Activated CD8-positive, alpha-beta memory T cell treated with anti-CD3 and anti-CD28 coated beads for 4 hours (primary cell): ENCODE measurements at places on chromosomes 12 and 14.

- DNase-seq = no peak
These were observed 45.5 kb downstream of the ZFP36L1 start for GRCh38 chr14:68747393-68747792.

- no peak for DNase-seq
These were observed 245.3 kb downstream of the ZFP36L1 start for GRCh38 chr14:68547305-68548193.

GRCh38 chr12:2113119-2113912 is 60.5 kb downstream of the CACNA1C start:
- no peak for DNase-seq

DNA sequence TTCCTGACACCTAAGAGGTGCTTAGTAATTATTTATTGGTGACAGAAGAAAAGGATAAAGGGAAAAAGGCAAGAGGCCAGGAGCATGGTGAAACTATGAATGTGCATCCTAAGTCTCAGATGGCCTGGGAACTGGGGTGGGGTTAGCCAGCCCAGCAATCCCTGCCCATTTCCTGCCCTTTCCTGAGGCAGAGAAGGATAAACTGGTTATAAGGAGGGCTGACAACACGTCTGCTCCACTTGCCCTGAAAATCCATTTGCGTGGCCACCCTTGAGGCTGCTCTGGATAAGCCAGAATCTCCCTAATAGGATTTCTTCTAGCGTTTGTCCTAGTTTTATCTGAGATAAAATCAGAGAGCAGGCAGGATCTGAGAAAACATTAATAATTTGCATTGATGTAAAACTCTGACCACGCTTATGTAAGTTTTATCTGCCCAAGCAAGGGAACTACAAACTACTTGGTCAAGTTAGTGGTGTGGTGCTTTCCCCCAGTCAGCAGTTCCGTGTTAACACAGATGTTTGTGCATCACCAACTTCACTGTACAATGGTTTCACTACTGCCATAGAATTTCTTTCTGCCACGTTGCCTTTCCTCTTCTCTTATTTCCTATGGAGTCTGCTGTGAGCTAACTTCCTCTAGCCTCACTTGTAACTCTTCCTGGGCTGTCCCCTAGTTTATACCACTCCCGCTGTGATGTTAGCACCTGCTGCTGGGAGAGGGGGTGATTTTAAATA is 392.7 kb downstream of the RPS29 start:
- no peak for DNase-seq
